ENCODE measurements at places on chromosomes 5 and 9.

GRCh38 chr5:77563475-77563874 is 71.4 kb upstream of the WDR41 start:
- DNase-seq, result no peak

DNA sequence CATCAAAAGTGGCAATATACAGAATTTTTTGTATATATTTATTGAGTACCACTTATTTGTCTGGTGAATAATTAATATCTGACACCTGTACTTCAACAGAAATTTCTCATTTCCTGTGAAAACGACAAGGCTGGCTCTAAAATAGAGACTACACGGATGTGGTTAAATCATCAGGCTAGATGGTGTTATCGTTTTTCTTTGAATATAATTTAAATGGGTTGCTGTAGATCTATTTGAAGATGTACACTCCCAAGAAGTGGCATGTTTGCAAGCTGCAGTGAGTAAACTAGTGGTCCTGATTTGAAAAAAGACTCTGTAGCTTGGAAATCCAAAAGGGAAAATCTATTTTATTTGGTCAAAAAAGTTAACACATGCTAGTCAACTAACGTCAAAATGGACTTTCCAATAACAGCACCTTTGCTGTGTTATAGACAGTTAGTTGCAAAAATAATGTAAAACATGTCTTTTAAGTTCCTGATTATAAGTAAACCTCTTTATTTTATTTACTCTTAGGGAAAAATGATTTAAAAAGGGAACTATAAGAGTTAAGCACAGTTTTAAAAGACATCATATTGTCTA is 13.8 kb downstream of the ST8SIA4 start:
- no peak for DNase-seq

DNA sequence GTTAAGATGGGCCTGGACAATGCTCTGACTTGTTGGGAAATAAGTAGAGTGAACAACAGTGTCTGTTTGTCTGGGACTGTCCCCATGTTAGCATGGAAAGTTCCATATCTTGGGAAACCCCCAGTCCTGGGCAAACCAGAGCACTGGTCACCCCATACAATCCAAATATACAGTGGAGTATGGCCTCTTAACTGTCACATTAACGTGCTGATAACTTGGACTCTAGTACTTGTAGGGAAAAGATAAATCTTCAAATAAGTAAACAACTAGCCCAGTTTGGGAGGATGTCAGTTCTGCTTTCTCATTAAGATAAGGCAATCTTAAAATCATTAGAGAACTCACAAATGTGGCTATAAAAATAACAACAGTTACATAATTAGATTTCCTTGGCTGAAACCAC is 47.6 kb upstream of the JAK2 start:
- no peak for DNase-seq

GRCh38 chr5:91416491-91416890 is 33.4 kb upstream of the ARRDC3 start:
- DNase-seq, result no peak

DNA sequence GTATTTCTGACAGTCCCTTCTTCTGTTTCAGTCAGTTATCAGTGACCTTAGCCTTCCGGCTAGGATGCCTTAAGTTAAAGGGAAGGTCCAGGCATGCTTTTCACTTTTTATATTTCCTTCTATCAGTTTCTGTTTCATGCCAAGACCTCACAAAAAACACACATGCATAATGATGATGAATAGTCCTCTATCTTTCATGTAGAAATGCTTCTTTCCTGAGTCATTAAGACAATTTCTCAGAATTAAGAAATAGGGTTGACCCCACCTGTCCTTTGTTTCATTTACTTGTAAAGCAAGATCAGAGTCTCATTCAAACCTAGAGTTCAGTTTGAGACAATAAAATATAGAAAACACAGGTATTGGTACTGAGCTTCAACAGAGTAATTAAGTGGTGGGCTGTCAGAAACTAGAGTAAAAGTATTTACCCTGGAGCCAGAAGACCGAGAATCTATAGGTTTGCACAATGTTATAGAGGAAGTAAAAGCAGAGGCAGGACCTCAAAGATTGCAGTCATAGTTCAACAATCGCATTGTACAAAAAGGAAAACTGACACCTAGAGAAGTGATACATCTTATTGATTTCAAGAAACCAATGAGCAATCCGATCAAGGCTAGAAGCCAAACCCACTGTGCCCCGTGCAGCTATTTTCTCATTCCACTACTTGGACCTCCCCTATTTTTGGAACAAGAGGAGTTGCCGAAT is 118.7 kb upstream of the PUM3 start:
- DNase-seq, result no peak

DNA sequence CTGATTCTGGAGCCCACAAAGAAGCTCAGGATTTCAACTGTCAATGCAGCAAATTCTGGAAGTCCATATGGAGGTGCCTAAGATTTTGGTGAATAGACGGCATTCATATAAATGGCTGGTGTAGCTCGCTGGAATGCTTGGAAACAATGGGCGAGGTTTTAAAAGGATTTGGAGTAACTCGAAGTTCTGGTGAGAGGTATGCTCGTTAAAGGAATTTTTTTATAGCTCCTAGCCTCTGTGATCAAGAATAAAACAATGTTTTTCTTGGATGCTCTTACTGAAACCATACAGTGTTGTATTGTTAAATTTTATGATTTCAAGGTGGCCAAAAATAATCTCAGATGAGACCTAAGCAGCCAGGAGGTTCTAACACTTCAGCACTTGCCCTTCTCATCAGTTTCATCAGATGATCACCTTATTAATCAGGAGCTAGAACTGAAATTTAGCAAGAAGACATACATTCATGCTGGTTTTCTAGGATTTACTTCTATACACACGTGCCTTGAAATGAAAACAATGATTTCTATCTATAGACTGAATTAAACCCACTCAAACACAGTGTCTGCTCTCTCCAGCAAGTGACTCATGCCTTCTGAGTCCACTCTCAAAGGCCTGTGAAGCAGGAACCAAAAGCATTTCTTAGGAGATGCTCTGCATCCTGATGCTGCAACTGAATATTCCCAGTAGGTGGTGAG is 79.2 kb downstream of the OTULIN start:
- no peak for DNase-seq

GRCh38 chr5:161007879-161008278 is 155.9 kb upstream of the ATP10B start:
- DNase-seq, result no peak

DNA sequence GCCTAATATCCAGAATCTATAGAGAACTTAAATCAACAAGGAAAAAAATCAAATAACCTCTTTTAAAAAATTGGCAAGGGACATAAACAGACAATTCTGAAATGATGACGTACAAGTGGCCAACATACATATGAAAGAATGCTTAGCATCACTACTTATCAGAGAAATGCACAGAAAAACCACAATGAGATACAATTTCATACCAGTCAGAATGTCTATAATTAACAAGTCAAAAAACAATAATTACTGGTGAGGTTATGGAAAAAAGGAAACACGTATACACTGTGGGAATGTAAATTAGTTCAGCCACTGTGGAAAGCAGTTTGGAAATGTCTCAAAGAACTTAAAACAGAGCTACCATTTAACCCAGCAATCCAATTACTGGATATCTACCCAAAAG is 1192.0 kb downstream of the CDH12 start:
- no peak for DNase-seq

DNA sequence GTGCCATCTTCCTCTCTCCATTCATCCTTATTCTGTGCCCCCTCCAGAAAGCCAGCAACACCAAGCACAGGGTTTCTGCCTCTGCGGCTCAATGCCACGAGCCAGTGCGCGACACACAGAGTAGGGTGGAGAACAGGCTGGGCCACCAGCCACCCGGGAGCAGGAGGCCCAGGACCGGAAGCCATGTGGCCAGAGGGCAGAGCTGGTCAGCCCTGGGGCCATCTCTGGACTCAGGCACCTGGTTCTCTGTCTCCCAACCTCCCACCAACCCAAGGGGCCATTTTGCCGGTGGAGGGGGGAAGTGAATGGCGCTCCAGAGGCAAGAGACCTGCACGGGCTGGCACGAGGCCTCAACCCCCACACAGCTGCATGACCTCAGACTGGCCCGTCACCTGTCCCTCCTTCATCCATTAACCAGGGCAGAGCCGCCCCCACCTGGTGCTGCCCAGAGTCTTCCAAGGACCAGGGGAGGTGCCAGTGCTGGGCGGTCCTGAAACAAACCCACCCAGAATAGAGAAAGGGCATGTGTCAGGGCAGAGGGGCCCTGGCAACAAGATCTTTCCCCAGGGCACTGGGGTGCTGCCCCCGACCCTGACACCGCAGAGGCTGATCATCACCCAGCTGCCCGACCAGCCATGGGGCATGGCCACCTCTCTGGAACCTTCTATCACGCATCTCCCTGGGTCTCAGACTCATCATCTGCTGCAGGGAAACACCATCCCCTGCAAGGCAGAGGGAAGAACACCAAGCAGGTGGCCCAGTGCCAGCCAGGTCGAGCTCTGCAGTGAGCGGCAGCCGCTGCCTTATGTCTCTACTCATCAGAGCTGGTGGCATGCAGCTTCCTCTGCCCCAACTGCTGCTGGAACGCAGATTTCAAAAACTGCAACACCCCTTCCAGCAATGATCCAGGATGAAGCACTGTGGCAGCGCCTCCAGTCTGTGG is 11.9 kb downstream of the VAV2 start:
- DNase-seq, result no peak

- DNase-seq, result peak; percentile 44
Measured at GRCh38 chr9:129237164-129237611, 59.1 kb upstream of the IER5L start.

- peak; percentile 13 for DNase-seq
Measured at GRCh38 chr5:34522599-34523386, 133.3 kb upstream of the RAI14 start.

DNA sequence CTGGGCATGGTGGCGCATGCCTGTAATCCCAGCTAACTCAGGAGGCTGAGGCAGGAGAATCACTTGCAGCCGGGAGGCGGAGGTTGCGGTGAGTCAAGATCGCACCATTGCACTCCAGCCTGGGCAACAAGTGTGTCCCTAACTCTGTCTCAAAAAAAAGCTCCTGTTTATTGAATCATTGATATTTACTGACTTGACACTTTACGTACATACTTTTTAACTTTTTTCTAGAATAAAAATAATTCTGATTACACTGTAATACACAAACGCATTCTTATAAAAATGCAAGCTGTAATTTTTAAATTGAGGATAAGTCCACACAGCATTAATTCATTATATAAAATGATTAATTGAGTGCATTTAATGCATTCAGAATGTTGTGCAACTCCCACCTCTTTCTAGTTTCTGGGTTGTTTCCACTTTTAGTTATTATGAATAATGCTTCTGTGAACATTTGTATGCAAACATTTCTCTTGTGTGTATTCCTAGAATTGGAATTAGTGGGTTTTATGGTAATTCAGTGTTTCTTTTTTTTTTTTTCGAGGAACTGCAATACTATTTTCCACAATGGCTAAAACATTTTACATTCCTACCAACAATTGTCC is 15.7 kb downstream of the ERCC6L2 start:
- DNase-seq, result no peak

- no peak for DNase-seq
Measured at GRCh38 chr9:131240047-131240921, 36.0 kb downstream of the FAM78A start.

DNA sequence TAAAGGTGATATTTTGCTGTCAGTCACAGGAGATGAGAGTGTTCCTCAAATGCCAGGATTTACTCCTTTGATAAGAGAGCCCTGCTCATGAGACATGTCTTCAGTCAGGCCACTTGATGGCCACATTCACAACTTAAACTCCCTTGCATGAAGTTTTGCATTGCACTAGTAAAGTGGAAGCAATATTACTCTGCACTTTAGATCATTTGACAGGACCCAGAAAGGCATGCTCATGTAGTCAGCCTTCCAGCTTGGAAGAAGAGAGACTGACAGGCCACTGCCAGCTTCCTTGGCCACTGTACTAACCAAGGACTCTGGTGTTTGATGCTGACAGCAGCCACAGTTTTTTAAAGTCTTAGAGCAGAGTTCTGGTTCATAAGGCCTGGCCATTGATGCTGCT is 42.6 kb downstream of the NPR3 start:
- DNase-seq, result no peak

DNA sequence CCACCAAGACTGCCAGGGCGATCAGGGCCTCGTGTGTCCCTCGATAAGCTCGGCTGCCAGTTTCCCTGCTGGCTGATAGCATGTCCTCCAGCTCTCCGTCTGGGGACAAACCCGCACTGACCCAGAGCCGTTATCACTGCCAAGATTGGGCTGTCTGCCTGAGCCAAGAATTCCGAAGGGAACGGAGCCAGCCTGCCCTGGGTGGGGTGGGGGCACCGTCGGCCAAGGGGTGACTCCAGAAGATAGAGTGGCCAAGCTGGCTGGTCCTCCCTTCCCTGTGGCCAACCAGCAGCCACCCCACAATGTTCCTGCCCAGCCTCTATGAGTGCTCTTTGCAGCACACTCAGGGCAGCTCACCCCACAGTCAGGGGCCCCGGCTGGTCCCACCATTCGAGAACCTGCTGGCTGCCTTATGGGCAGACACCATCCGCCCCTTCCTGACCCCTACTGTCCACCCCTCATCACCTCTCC is 29.4 kb downstream of the HRH2 start:
- no peak for DNase-seq

DNA sequence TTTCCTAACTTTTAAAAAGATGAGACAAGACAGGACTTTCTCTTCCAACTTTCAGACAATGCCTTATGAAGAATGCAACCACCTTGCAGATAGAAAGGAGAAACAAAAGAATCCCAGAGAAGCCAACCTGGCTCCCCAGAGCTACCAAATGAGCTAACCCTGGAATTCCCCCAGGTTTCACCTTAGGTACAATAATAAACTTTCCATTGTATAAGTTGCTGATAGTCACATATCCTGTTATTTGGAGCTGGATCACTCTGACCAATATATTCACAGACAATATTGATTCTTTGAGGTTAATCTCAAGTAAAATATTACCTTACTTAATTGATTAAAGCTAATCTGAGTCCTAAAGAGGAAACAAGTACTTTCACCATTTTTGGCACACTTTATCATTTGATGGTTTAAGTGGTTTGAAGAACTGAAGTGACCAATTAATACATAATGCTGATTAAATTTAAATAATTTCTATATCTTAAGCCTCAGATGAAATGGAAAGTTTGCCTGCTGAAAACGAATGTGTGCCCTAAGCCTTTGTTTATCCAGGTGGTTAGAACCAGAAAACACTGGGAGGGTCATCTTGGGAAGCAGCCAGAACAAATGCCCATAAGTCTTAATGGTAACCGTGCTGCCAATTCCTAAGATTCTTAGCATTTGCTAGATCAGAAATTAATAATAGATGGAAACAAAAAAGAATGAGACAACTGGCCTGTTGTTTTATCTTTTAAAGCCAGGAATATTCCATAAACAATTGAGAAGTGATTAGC is 159.6 kb upstream of the SLC12A2 start:
- no peak for DNase-seq

DNA sequence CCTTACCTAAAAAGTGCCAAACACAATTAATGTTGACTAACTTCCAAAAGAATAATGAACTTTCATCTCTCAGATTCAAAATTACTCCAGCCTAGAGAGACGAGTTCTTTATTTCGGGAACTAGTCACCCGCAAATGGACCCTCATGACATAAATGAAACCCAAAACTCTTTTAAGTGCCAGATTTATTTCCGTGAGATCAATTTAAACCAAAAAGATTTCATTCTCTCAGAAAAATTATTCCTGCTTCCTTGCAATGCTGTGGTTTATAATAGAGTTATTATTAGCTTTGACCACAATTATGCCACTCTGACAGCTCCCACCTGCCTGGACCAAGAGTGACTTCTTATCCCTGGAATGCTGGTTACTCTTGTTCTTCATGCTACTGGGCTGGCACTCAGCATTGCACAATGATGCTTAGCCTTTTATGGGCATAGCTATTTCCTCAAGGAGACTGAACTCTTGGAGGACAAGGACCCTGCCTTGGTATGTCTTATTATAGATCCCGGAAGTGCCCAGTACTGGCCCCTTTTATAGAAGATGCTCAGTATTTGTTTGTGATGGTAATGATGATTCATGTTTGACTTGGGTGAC is 183.5 kb downstream of the SNX18 start:
- DNase-seq, result no peak

- no peak for DNase-seq
Measured at GRCh38 chr5:17966640-17967402, 332.6 kb downstream of the TAF11L14 start.
